ENCODE measurements at places on chromosomes 1 and 21. TPM values are rescaled to one million over a fixed set of nuclear protein-coding genes. Genes with fewer than 3 reads are reported as not detected.

Gene CLCA4
- total RNA-seq = not detected

Gene CD84
- total RNA-seq = not detected

Gene MAN1C1
- total RNA-seq = 0.93 TPM

Gene CBS
- 12.4 TPM for total RNA-seq

Gene NBPF11
- total RNA-seq = 4.4 TPM

Gene LRRN2
- total RNA-seq = 9.6 TPM

Gene IL10
- not detected for total RNA-seq

Gene DRAXIN
- 0.07 TPM for total RNA-seq

Gene TEX50
- total RNA-seq = not detected

Gene AIRE
- total RNA-seq = not detected

Gene DDAH1
- total RNA-seq = 9.0 TPM

Gene ETV3
- 13.5 TPM for total RNA-seq

Data from A549 treated with dexamethasone at 1 μM for 4 hours (cell line).